ENCODE measurements at places on chromosomes 1 and 21.

- DNase-seq, result no peak
Measured at GRCh38 chr21:38718481-38718880, 87.2 kb upstream of the ETS2 start.

- peak; percentile 61 for DNase-seq
Measured at GRCh38 chr1:243471754-243472745, 216.2 kb downstream of the SDCCAG8 start.

- no peak for DNase-seq
Measured at GRCh38 chr1:157442065-157442464, 110.2 kb downstream of the FCRL5 start.

- no peak for DNase-seq
Measured at GRCh38 chr21:15065392-15066122, 757 bp upstream of the NRIP1 start.

GRCh38 chr1:168300626-168301025 lies 19.9 kb downstream of the TBX19 start:
- DNase-seq, result no peak

DNA sequence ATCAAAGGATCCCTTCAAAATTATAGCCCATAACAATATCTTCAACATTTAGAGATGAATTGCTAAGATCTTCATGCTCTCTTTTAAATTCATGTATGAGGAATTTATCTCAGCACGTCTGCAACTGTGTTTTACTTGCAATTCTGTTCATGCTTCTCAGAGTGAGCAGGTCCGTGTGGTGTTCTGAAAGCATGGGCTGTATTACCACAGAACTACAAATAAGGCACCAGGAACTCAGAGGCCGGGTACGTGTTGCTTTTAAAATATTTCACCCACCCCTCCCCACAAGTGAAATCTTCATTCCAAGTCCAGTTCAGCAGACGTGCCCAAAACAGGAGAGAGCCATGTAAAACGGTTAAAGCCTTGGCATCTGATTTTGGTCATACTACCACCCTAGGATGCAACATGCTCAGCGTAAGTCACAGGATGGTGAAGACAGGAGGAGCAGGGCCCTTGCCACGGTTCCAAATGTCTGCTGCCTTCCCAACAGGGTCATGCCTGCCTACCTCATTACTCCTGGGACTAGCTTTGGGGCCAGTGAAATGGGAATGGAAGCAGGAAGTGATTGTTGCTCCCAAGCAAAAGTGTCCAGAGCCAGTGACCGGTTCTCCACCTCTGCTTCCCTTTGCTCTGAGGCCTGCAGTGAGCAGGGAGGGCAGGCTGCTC lies 133.7 kb downstream of the PTPN14 start:
- DNase-seq, result no peak

GRCh38 chr1:182875889-182876288 lies 36.7 kb downstream of the DHX9 start:
- DNase-seq, result no peak

DNA sequence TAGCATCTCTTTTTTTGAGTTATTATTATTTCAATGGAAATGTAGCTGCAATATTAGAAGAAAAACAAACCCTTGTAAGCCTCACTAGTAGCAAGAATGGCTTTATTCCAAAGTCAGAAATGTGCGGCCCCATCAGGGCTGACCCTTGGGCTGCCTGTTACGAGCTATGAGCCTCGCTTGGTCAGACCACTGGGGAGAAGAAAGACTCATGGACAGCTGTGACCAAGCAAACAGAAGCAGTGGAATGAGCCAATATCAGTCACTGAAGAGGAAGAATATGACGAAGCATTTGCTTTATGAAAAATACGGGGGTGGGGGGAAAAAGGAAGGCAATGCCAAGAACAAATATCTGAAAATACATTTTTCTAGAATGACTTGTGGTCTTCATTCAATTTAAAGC lies 504.5 kb downstream of the LMO4 start:
- no peak for DNase-seq

DNA sequence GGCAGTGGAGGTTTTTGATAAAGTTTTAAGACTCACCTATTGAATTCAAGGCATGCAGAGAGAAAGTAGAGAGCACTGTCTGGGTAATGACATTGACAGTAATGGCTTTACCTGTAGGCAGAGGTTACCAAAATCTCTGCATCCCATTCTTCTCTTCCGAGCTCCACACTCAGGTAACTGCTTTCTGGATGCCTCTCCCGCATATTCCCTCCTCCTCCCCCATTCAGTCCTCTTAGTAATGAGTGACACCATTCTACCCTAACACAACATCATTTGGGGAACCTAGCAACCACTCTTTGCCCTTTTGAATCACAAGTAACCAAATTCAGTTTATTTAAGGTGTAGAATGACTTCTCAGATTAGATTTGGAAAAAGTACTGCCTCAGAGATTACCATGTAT lies 56.5 kb downstream of the DYRK1A start:
- no peak for DNase-seq

DNA sequence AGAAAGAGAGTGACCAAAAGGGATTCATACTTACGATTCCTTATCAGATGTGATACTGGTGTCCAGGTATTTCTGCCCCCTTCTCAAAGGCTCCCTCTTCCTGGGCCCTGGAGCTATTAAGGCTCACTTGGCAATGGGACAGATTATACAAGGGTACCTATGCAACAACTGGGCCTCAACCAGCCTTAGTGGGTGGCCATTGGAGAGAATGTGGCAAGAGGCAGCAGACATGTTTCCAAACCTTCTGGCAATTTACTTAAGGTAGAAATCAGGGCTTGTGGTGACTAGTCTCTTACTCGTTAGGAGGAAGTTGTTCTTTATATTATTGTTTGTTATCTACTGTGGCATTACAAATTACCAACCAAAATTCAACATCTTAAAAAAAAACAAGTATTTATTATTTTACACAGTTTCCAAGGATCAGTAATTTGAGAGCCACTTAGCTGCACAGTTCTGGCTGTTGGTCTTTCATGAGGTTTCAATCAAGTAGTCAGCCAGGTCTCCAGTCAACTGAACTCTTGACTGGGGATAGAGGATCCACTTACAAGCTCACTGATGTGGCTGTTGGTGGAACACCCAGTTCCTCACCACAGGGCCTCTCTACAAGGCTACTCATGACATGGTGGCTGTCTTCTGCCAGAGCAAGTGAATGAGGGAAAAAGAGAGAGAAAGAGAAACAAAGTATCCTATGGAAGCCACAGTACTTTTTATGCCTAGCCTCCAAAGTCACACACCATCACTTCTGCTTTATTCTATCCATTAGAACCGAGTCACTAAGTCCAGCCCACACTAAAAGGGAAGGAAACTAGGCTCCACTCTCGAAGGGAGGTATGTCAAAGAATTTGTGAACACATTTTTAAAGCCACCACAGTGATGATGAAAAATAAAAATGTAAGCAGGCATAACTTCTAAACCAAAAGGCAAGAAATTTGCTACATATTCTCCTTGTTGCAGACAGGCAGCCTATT lies 10.7 kb downstream of the ZNF648 start:
- no peak for DNase-seq

- no peak for DNase-seq
Measured at GRCh38 chr1:30760596-30761324, 3.2 kb upstream of the LAPTM5 start.

GRCh38 chr1:224377676-224378006 lies 21.0 kb downstream of the CNIH4 start:
- DNase-seq, result no peak

- no peak for DNase-seq
Measured at GRCh38 chr1:64215576-64215975, 12.2 kb downstream of the UBE2U start.

- DNase-seq, result no peak
Measured at GRCh38 chr1:96525657-96526557, 195.7 kb upstream of the PTBP2 start.

DNA sequence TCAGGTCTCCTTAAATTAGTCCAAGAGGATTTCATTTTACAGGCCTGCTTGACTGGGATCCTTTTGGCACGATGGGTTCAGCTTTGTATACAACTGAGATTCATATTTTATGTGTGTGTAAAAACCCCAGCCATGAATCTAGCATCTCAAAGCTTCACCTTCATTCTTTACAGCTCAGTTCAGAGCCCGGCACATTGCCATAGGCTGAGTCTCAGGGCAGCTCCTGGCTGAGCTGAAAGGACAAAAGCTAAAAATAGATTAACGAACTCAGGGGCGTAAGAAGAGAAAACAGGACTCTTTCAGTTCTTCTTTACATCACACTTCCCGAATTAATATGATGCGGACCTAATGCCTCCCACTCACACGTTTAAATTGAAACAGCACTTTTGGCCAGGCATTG lies 262.8 kb upstream of the PBX1 start:
- DNase-seq, result no peak

- no peak for DNase-seq
Measured at GRCh38 chr1:71298633-71299032, 217.8 kb upstream of the ZRANB2 start.

DNA sequence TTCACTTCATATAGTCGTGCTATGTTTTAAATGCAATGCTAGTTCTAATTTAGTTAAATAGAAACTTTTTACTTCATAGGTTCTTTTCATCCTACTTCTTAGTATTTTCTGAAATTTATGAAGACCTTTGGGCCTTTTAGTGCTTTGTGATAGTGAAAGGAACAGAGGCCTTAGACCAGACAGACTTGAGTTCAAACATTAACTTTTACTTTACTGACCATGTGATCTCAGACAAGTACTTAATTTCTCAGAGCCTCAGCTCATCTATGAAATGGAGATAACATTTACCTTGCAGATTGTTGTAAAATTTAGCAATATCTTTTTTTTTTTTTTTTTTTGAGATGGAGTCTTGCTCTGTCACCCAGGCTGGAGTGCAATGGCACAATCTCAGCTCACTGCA lies 57.5 kb downstream of the AK5 start:
- no peak for DNase-seq

DNA sequence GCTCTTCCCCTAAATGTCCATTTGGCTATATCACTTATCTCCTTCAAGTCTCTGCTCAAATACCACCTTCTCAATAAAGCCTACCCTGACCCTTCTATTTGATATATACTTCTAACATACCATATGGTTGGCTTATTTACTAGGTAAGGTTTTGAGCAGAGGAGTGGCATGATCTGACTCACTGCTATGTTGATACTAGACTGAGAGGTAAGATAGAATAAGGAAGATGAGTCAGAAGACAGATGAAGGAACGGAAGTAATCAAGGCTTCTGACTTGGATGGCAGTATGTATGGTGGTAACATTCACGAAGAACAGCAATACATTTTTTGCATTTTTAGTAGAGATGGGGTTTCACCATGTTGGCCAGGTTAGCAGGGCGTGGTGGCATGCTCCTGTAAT lies 4.8 kb upstream of the HRNR start:
- DNase-seq, result no peak

GRCh38 chr1:96291468-96291867 lies 430.1 kb upstream of the PTBP2 start:
- no peak for DNase-seq

DNA sequence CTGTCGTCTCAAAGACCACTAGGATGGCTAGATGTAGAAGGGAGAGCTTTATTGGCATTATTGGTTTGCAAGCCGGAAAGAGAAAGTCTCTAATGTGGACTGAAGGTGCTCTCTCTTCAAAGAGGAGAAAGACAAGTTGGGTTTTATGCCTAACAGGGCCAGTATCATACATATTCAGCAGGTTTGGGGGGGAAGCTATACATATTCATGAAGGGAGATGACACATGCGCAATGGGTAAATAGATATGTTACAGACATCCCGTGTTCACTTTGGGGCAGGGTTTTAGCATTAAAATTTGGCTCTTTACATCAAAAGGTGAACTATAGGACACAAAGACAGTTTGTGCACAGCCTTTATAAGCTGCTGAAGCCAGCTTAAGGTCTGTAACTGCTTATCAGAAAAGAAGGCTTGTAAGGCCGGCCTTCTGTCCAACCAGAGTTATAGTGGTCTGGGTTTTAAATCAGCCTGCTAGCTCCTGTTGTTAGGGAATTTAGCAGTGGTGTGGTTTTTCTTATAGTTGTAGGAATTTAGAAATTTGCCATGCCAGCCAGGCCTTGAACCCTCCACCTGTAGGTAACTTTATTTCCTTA lies 46.5 kb upstream of the LRRN2 start:
- DNase-seq, result no peak

- DNase-seq, result no peak
Measured at GRCh38 chr1:34842073-34842472, 17.5 kb downstream of the SMIM12 start.

DNA sequence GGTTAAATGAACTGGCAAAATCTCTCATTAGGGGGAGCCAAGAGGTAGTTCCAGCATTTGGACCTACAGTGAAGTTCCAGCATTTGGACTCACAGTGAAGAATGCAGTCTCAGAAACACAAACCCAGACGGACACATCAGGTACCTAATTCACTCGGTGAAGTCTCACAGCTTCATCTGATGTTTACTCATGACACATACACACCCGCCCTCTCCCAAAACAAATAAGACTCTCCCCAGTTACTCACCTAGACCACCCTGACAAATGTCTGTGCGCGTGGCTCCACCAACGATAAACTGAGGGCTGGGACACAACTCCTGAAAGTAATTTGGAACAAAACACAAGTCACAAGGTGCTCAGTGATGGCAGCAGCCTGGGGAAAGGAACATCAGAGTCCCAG lies 11.4 kb downstream of the CAPN8 start:
- DNase-seq, result no peak

DNA sequence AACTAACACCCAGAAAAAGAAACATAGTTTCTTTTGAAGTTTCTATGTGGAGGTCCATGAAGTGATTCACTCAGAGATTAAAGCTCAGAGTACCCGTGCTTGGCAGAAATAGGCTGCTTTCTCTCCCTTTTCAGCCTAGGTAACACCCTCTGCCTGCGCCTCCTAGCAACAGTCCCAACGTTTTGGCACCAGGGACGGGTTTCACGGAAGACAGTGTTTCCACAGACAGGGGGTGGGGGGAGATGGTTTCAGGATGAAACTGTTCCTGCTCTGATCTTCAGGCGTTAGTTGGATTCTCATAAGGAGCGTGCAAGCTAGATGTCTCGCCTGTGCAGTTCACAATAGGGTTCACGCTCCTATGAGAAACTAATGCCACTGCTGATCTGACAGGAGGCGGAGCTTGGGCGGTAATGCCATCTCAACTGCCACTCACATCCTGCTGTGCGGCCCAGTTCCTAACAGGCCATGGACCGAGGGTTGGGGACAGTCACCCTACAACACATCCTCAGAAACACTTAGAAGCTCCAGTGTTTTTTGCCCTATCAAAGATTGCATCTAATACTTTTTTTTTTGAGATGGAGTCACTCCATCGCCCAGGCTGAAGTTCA lies 53.2 kb downstream of the CHML start:
- DNase-seq, result no peak

DNA sequence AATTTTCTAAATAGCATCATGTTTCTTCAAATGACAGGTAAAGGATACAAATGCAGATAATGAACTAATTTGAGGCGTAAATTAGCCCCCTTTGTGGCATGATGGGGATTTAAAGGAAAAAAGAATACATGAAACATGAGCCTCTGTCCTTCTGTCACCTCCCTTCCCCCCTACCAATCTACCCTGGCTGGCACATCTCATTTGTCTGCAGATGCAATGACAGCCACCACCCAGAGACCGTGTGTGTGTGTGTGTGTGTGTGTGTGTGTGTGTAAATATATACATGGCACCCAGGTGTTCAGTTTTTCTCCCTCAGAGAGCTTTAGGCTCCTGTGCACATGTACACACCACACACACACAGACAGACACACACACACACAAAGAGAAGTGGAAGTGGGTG lies 451.1 kb downstream of the RWDD3 start:
- no peak for DNase-seq

GRCh38 chr1:50368179-50369007 lies 54.9 kb downstream of the DMRTA2 start:
- DNase-seq, result peak; percentile 75

GRCh38 chr1:110620250-110620615 lies 14.1 kb upstream of the KCNA2 start:
- DNase-seq, result no peak

GRCh38 chr1:220431554-220432239 lies 96.2 kb upstream of the MARK1 start:
- DNase-seq, result no peak

Data from Karpas-422 (cell line).